ENCODE measurements at places on chromosomes 12 and 14.

DNA sequence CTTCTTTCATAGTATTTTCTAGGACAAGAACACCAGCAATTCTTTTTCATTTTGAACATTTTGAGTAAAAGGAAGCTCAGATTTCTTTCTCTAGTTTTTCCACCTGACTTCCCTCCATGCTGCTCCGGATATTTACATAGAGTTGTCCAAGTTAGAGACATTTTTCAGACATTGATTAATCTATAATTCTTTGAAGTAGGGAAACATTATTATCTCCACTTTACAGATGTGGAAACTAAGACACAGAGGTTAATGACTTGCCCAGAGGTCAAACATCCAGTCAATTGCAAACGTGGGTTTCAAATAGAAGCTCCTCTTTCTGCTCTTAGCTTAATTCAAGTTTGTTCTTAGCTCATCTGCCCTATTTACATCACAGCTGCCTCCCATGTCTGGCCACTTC is 138.3 kb downstream of the EGLN3 start:
- no peak for DNase-seq

GRCh38 chr14:88421286-88421685 is 35.8 kb downstream of the SPATA7 start:
- no peak for DNase-seq

DNA sequence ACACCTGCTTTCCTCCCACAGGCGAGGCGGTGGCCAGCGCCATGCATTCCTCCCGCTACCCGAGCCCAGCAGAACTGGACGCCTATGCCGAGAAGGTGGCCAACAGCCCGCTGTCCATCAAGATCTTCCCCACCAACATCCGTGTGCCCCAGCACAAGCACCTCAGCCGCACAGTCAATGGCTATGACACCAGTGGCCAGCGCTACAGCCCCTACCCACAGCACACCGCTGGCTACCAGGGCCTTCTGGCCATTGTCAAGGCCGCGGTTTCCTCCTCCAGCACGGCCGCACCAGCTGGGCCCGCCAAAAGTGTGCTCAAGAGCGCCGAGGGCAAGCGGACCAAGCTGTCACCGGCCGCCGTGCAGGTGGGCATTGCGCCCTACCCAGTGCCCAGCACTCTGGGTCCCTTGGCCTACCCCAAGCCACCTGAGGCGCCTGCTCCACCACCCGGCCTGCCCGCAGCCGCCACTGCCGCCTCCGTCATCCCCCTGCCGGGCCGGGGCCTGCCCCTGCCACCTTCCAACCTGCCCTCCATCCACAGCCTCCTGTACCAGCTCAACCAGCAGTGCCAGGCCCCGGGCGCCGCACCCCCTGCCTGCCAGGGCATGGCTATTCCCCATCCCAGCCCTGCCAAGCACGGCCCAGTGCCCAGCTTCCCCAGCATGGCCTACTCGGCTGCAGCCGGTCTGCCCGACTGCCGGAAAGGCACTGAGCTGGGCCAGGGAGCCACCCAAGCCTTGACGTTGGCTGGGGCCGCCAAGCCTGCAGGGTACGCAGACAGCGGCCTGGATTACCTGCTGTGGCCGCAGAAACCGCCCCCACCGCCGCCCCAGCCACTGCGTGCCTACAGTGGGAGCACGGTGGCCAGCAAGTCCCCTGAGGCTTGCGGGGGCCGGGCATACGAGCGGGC is 54.6 kb downstream of the FAM222A start:
- no peak for DNase-seq

GRCh38 chr12:111453071-111453989 is 47.6 kb downstream of the SH2B3 start:
- no peak for DNase-seq

DNA sequence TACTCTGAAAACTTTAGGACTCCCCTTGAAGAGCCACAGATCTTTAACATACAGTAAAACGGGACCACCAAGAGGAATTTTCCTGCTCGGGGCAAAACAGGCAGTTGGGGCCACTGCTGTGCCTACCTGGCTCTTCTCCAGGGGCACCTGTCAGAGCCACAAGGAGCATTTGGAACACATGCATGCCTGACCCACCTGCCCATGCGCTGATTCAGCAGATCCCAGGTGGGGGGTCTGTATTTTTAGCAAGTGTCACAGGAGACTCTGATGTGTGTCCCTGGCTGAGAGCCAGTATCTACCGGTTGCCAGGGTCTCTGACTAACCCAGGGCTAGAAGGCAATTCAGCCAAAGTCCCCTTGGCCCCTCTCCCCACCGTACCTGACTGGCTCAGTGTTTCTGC is 6.5 kb downstream of the CTDSP2 start:
- DNase-seq = no peak

- DNase-seq = no peak
Observed at GRCh38 chr12:69682110-69682755, 16.9 kb downstream of the BEST3 start.

GRCh38 chr14:50871914-50872732 is at the start of gene ABHD12B:
ABHD12B (plus strand) TSS chr14:50872053; CDS start chr14:50872175, 122 bp downstream.
- DNase-seq = no peak

DNA sequence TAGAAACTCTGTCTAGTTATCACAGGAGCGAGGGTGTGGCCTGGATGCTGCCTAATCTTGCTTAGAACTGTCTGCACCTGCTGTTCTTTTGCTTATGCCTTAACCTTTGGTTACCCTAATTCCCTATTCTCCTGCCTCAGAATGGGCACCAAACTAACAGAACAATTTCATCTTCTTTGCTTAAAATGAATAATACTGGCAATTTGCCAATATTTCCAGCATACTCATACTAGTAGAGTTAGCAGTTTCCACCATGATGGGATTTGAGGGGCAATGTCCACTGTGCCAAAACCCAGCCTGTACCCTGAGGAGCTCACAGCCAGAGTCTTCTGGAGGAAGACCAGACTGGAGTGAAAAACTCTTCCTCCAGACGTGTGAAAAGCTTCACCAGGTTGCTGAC is 136.4 kb downstream of the RPS29 start:
- DNase-seq = no peak

- DNase-seq = no peak
Observed at GRCh38 chr12:8781381-8782127, 40.9 kb upstream of the A2ML1 start.

DNA sequence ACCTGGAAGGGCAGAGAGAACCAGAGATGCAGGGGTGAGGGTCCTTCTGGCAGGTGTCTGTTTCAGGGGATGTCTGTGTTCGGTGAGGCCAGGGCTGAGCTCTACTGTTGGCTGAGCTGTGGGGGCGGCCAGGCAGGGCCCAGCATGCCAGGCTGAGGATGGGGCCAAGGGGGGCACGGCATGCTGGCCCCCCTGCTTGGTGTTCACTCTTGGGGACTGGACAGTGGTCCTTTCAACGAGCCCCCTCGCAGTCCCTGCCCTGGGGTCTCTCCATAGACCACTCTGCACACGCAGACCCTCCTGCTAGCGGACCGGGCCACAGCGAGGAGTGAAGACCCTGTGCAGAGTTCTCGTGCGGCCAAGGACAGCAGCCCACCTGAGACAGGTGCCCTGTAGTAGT is 56.3 kb downstream of the KIF26A start:
- DNase-seq = no peak

DNA sequence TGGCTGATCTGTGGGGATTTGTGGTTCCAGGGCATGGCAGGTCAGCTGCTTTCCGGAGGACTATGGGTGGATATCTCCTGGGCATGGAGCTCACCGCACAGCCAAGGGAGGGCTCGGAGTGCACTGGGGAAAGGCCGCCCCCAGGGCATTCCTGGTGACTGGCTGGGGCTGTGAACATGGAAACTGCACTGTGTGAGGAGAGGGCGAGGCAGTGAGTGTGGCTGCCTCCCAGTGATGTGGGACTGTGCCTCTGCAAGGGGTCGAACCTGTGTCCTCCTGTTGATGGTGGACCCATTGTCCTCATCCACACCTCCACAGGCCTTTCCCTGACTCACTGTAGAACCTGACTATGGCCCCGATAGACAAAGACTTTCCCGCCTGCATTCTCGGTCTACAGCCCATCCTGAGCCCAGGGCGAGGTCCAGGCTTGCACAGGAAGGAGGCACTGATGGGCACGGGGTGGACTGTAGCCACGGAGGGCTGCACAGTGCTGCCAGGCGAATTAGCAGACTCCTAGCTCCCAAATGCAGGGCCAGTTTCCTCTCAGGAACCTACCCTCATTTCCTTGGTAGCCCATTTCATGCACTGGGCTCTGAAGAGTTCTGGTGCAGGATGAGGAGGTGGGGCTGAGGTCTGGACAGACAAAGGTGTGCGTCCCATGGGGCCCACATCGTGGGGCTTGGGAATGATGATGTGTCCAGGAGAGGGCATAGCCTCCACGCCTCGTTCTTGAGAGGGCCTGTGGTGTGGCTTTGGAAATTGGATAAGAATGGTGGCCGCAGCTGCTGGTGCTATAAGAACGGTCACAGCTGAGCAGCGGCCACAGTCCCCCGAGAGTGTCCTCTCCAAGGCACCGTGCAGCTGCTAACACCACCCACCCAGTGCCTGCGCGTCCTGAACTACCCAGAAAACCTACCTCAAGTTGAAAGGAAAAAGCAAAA is 415.1 kb downstream of the TMEM121 start:
- no peak for DNase-seq

GRCh38 chr12:5140190-5140589 is 96.5 kb downstream of the KCNA5 start:
- DNase-seq = no peak

- no peak for DNase-seq
Observed at GRCh38 chr12:99201906-99202645, 445.5 kb upstream of the GARIN6 start.

GRCh38 chr12:6032726-6033125 is 87.7 kb upstream of the ANO2 start:
- DNase-seq = no peak

DNA sequence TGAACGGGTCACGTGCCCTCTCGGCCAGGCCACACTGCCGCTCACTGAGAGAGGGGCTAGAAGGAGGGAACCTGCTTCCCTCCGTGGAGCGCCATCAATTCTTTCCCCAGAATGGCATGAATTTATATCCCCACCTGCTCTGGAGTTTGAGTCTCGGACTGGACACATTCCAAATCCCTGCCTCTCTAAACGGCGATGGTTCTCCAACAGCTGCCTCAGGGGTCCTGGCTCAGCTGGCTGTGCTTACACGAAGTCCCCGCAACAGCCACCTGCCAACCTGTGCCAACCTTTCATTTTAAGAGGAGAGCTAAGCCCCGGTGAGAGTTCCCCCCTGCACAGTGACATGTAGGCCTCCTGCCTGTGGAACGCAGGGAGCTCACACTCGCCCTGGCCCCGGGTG is 73.2 kb downstream of the RIMBP2 start:
- DNase-seq = no peak

DNA sequence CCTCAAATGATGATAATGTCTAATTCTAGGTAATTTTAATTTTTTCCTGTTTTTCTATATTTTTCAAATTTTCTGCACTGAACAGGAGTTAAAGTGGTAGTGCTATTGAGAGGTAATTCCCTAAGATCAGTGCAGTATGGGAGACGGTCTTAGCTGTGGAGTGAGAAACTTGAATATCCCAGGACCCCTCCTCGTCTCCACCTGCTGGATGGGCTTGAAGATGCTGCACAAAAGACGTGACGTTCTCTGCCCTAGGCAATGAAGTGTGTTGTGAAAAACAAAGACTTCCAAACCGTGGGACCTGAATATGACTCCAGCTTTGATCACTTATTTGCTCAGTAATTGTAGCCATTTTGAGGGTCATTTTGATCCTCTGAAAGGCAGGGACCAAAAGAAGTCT is 298.1 kb downstream of the VRK1 start:
- DNase-seq = no peak

DNA sequence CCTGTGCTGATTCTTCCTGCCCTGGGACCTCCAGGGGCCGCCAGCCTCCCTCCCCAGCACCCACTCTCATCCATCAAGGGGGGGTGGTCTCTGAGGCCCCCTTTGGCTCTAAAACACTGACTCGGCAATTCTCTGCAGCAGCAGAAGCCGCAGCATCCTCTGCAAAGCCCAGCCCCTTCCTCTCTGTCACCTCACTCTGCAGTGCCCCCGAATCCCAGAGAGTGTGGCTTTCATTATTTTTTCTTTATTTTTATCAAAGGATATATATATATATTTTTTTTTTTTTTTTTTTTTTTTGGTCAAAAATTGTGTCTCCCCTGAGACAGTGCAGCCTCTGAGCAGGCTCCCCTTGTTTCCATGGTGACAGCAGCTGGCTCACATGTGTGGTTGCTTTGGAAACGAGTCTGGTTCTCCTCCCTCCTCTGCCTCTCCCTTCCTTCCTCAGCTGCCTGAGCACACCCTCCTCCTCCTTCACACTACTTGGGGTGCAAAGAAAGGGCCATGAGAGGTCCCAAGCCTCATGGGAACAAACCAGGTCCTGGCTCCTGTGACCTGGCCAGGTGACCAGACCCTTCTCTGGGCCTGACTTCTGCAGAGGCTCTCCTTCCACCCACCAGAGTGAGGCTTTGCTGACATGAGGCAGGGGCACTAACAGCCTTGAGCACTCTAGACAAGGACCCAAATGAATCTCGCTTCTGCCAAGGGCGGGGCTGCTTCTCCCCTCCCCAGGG is 100.5 kb downstream of the LRRC74A start:
- peak; percentile 63 for DNase-seq

- DNase-seq = peak; percentile 1
Observed at GRCh38 chr12:109433618-109434017, 43.5 kb downstream of the KCTD10 start.

DNA sequence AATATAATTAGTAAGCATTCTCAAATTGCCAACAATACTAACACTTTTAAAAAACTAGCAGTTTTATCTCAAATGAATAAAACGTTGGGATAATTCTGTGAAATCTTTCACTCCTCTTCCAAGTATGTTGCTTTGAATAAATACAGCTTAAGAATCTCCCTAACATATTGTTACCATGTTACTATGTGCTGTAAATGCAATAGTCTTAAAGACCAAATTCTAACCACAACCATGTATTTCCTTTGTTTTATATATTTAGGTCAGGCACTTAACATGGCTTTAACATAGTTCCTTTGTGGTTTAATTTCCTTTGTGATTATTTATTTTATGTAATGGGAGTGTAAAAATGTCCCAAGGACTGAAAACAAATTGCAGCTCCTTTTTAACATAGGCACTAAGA is 33.9 kb upstream of the CCDC91 start:
- no peak for DNase-seq

- no peak for DNase-seq
Observed at GRCh38 chr14:102909911-102910310, 12.6 kb upstream of the AMN start.

DNA sequence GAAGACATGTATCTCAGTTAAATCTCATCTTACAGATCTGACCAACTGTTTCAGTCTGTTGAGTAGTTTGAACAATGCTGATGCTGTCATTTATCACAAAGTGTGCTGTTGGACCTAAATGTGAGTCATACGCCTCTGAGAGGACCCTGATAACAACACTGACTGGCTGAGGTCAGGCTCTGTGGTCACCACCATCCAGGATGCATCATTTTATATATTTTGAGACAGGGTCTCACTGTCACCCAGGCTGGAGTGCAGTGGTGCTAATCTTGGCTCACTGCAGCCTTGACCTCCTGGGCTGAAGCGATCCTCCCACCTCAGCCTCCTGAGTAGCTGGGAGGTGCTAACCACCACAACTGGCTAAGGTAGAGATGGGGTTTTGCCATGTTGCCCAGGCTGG is 181.0 kb upstream of the RGS6 start:
- no peak for DNase-seq

DNA sequence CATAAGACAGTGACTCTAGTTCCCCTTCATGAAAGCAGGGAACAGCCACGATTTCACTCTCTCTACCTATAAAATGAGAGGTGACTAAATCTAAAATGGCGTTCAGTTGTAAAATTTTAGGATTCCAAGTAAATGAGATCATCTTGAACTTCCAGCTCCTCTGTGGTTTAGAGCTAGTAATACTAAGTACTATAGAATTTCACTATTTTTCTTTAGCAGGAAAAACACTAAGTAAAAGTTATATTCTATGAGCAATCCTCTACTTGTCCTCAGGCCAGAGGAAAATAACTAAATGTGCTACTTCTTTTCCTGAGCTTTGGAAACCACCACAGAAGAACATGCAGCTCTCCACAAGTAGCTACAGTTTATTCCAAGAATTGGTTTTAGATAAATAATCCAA is 55.6 kb downstream of the NIN start:
- DNase-seq = no peak
